ENCODE measurements at places on chromosomes 4 and X.
A peak's percentile ranks its signal among the peaks of the same experiment; 100 is the strongest.

DNA sequence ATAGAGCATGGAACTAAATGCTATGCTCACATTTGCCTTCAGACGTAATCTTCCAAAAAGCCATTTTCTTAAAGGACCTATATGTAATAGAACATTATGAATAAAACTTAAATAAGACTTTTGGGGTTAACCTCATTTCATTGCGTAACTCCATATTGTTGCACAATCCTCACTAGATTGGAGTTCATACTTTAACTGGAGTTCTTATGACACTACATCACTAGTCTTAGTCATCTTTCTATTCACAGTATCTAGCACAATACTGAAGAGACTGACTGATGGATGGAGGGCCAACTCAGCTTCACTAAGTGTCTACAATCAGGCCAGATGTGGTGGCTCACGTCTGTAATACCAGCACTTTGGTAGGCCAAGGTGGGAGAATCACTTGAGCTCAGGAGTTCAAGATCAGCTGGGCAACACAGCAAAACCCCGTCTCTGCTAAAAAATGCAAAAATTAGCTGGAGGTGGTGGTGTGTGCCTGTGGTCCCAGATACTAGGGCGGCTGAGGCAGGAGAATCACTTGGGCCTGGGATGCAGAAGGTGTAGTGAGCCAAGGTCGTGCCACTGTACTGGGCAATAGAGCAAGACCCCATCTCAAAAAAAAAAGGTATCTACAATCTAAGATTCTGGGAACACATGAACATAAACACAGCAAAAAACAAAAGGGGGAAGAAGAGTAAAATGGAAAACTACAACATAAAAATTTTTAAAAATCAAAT is 80.8 kb upstream of the MAB21L2 start:
- no peak for DNase-seq

- no peak for DNase-seq
Measured at GRCh38 chr4:111066001-111066400, 443.1 kb upstream of the PITX2 start.

DNA sequence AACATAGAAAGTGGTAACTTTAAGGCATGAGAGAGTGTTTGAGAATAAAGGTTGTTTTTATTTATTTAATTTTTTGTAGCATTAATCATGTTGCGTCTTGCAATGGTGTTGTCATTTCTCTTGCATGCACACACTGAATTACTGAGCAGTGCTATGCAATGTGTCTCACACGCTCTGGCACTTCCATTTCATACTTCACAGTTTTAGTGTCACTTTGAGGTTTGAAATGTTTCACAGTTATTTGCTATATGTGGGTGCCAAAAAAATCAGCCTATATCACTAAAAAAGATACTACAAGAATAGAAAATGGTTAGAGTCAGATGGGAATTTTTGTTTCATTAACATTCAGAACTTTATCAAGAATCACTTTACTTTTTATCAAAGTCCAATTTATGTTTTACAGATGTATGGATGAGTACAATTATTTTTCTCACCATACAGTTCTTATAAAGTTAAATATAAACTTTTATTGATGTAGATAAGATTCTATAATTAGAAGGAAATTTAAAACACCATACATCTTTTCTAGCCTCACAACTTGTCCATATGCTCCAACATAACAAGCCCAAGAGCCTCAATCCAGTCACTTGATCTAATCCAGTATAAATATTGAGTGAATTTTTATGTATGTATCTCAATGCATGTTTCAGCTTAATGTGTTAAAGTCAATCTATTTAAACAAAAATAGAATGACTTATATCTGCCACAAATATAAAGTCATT is 114.0 kb downstream of the IQCM start:
- DNase-seq = no peak

DNA sequence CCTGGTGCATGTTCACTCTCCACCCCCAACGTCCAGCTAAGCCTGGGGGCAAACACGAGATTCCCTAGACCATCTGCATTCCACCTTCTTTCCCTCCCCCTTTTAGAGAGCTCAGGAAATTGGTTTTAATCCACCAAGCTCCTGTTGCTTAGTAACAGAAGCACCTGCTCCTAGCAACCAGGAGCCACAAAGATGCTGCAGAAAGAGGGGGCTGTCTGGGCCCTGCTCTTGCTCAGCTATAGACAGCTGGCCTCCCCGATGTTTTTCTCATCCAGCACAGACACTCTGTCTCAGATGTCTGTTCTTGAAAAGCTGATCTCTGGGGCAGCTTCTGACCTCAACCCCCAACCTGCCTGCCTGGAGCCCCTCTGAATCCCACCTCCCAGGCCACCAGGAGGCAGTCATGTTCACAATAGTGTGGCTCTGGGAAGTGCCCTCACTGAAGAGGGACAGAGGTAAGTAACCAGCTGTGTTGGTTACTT is 71.5 kb downstream of the SLC16A2 start:
- DNase-seq = peak; percentile 96

GRCh38 chr4:140448830-140449229 is 21.4 kb upstream of the CLGN start:
- no peak for DNase-seq

GRCh38 chr4:26325191-26325590 is 4.4 kb downstream of the RBPJ start:
- DNase-seq = no peak

GRCh38 chrX:109830704-109831206 is 97.7 kb upstream of the ACSL4 start:
- DNase-seq = no peak

DNA sequence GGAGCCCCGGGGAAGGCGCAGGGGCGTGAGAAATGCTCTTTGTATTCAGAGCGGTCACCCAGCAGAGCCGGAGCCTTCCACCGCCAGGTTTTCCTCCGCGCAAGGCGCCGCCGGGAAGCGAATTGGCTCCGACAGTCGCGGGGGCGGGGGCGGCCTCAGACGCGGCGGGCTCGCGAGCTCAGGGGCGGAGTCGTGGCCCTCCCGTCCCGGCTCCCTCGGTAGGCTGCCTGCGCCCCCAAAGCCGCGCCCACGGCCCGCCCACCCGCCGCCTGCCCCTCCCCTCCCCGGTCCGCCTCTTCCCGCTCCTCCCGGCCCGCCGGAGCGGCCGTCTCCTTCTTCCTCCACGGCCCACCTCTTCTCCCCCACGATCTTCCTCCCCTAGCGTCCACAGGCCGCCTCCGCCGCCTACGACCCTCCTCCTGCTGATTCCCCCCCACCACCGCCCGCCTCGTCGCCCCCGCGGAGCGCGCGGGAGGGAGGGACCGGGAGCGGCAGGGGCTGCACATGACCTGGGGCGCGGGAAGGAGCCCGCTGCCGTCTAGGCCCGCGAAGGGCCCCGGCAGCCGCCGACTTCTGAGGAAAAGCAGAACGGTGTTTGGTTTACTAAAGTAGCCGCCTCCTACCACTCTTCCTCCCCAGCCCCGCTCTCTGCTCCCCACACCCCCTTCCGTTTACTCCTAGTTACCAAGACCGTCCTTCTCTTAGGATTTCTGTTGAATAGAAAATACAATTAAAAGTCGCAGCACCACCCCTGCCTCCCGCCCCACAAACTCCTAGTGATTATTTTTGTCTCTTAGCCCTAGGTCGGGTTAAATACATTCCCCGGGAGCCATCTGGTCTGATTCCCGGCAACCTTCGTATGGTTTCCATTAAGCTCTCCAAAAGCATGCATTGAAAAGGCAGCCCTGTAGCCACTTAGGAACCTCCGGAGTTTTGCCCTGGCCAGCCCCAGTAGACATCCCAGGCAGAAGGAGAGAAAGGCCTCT is 53.2 kb downstream of the C4orf51 start:
- peak; percentile 9 for DNase-seq

DNA sequence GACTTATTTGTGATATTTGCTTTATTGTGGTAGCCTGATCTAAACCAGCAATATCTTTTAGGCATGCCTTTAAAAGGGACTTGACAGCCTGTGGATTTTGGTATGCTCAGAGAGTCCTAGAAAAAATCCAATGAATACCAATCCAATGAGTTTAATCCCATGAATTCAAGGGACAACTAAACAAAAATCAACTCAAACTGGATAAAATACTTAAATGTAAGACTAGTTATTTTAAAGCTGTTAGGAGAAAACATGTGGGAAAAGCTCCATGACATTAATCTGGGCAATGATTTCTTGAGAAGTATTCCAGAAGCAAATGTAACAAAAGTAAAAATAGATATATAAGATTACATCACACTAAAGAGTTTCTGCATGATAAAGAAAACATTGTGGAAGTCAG is 711.5 kb upstream of the PITX2 start:
- DNase-seq = no peak

DNA sequence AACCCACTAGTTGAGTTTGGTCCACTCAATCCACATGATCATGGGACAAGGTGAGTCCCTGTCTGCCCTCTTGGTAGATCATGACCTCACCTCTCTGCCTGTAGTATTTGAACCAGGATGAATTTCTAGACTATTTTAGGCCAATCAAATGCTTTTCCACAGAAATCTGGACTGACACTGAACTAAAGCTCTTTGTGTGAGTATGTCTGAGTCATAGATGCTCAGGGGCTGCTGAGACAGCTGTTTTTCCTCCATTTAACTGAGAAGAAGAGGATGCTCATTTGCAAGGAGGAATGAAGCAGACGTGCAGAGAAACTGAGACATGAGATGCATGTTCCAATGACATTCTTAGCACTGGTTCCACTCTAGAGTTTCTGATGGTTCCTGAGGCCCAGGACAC is 77.3 kb upstream of the TMEM47 start:
- no peak for DNase-seq

GRCh38 chr4:73593631-73594241 is 26.5 kb downstream of the RASSF6 start:
- no peak for DNase-seq

DNA sequence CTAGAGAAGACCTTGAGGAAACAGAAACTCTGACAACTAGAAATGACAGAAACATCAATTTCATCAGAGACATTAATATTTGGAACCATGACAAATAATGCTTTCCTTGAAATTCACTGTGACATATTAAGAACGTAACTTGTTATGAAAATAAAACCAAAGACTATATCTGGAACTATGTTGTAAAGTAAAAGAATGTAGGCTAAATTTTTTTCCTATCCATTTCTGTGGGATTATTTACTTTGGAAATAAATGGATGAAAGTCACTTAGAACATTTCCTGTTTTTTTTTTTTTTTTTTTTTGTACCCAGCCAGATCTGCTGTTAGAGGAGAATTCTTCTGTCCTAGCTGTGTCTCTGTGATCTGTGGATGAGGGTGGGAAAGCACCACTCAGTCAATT is 255.9 kb downstream of the SPRY1 start:
- no peak for DNase-seq

DNA sequence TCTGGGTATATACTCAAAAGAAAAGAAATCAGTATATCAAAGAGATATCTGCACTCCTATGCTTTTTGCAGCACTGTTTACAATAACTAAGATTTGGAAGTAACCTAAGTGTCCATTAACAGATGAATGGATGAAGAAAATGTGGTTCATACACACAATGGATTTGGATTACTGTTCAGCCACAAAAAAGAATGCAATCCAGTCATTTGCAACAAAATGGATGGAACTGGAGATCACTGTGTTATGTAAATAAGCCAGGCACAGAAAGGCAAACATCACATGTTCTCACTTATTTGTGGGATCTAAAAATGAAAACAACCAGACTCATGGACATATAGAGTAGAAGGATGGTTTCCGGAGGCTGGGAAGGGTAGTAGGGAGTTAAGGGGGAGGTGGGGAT is 17.6 kb upstream of the NXT2 start:
- DNase-seq = no peak

- DNase-seq = no peak
Measured at GRCh38 chr4:66852843-66853242, 692.5 kb downstream of the CENPC start.

GRCh38 chr4:39820186-39820585 is 122.2 kb downstream of the UBE2K start:
- no peak for DNase-seq

DNA sequence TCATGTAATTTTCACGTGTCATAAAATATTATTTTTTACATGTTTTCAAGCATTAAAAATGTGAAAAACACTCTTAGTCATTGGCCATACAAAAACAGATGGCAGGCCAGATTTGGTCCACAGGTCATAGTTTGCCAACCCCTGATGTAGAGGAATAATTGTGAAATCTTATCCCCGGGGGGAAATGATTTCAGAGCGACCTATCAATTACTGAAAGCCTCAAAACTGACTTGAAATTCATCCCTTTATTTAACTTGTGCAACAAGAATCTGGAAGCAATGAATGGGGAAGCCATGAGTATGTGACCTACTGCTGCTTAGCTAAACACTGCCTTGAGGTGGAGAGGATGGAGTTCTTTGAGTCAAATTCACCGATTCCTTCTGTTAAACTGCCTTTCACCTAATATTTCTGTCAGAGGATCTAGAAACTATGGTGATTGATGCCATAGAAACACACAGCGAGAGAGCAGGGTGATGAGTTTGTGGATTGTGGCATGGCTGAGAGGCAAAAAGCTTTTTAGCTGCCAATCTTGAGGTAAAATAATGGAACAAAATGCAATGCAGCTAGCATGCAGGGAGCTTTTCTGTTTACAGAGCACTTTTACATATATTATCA is 30.3 kb upstream of the BRS3 start:
- DNase-seq = no peak

GRCh38 chrX:9378980-9379696 is 85.7 kb upstream of the TBL1X start:
- DNase-seq = no peak

DNA sequence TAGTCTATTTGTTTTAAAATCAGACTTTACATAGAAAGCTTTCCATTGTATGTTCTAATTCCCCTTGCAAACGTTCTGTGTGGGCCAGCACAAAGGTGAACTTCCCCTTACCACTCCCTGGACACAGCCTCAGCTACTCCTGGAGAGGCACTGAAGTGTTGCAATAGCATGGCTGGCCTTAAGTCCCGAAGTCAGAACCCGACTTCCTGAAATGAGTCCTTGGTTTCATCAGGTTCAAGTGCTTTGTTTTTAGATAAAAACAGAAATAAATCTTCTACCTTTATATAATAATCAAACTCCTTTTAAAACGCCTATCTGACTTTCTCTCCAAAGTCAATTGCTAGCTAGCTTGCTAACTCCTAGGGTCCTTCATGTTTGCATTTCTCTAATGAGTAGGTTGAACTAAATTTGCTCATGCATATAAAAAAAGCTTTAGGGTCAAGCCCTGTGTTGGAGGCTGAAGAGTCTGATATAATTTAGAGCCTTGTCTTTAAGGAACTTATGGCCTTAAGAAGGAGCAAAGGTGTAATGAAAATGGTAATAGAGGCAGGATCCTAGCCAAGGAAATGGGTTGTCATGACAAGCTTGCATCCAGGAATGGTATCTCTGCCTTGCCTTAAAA is 9.0 kb downstream of the BMP3 start:
- no peak for DNase-seq

- no peak for DNase-seq
Measured at GRCh38 chr4:5527211-5527610, 181.1 kb downstream of the EVC2 start.

GRCh38 chr4:109713500-109713899 is 10.3 kb upstream of the CASP6 start:
- no peak for DNase-seq

GRCh38 chrX:14997271-14997670 is 124.0 kb downstream of the MOSPD2 start:
- DNase-seq = no peak

- no peak for DNase-seq
Measured at GRCh38 chr4:114077610-114078009, 98.2 kb upstream of the ARSJ start.

- DNase-seq = no peak
Measured at GRCh38 chrX:114797494-114797893, 213.6 kb downstream of the HTR2C start.

- DNase-seq = no peak
Measured at GRCh38 chrX:153967536-153968224, 3.9 kb downstream of the HCFC1 start.

- DNase-seq = no peak
Measured at GRCh38 chr4:30718021-30718542, 2.1 kb upstream of the PCDH7 start.

Data from NCI-H524 treated with DMSO at 0.1 percent for 48 hours (cell line).